ENCODE measurements at places on chromosomes 3 and 15. TPM values are rescaled to one million over a fixed set of nuclear protein-coding genes. Genes with fewer than 3 reads are reported as not detected.

DNA sequence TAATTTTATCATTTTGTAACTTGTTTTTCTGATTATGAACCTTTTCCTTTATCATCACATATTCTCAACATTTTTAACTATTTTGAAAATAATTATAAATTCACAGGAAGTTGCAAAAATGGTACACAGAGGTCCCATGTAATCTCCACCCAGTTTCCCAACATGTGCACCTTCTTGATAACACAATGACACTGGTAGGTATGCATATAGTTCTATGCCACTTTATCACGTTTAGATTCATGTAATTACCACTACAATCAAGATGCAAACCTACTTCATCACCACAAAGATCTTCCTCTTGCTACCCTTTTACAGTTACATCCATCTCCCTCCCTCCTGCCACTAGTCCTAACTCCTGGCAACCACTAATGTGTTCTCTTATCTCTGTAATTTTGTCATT lies 413.9 kb downstream of the SHQ1 start:
- H3K4me1 ChIP-seq: no peaks in the 10 kb centered on the region
- no peaks in the 10 kb centered on the region for H3K27me3 ChIP-seq

- H3K36me3 ChIP-seq: no peaks in the 10 kb centered on the region
- no peak overlapping the region for H3K27ac ChIP-seq
- no peak for DNase-seq
- H3K27me3 ChIP-seq: no peaks in the 10 kb centered on the region
- no peaks in the 10 kb centered on the region for H3K4me1 ChIP-seq
These were observed 66.3 kb upstream of the RASGRF1 start for GRCh38 chr15:79156704-79157375.

GRCh38 chr15:67259379-67259778 lies 4.8 kb downstream of the IQCH start:
- H3K4me3 ChIP-seq: no peak overlapping the region
- no peaks in the 10 kb centered on the region for H3K27me3 ChIP-seq
- DNase-seq: no peak
- H3K36me3 ChIP-seq: no peaks in the 10 kb centered on the region
- peaks cover 4% of the 10 kb centered on the region for H3K4me1 ChIP-seq
- no peak overlapping the region for H3K27ac ChIP-seq

GRCh38 chr3:189053322-189053721 lies 118.4 kb upstream of the TPRG1 start:
- no peaks in the 10 kb centered on the region for H3K27me3 ChIP-seq
- no peaks in the 10 kb centered on the region for H3K36me3 ChIP-seq
- H3K4me1 ChIP-seq: peaks cover 4% of the 10 kb centered on the region
- H3K4me3 ChIP-seq: no peak overlapping the region

GRCh38 chr15:76139368-76140073 lies 79.7 kb downstream of the TMEM266 start:
- peak; percentile 79 for DNase-seq
- H3K4me1 ChIP-seq: no peaks in the 10 kb centered on the region
- no peak overlapping the region for H3K27ac ChIP-seq
- no peaks in the 10 kb centered on the region for H3K27me3 ChIP-seq
- H3K36me3 ChIP-seq: no peaks in the 10 kb centered on the region

DNA sequence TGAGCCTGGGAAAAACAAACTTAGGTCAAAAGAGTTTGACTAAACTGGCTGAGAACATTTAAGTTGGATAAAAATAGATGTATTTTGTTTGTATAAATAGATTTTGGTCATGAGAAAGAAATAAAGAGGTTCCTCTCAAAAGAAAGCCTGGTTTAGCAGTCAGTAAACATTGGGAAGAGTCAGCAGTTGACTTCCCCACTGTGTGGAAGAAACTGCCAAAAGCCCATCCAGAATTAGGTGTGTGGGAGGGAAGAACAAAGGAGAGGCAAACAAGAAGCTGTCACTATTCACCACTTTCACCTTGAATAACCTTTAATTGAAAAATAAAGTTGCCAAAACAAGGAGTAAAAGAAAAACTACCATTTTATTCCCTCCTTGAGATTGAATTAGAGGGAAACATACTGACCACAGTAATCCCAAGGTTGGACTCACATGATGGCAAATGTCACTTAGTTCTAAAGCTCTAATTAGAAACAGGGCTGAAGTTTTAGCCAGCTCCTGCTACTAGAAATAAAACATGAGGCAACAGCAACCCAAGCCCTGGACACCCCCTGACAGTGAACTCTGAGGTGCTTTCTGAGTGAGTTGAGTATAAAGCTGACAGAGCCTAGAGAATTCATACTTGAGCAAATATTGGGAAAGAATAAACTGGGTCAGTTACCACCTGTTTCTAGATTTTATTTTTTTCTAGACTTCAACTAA lies 139.3 kb downstream of the SERPINI1 start:
- no peaks in the 10 kb centered on the region for H3K4me1 ChIP-seq
- DNase-seq: no peak
- H3K4me3 ChIP-seq: no peak overlapping the region
- H3K36me3 ChIP-seq: no peaks in the 10 kb centered on the region
- no peaks in the 10 kb centered on the region for H3K27me3 ChIP-seq

DNA sequence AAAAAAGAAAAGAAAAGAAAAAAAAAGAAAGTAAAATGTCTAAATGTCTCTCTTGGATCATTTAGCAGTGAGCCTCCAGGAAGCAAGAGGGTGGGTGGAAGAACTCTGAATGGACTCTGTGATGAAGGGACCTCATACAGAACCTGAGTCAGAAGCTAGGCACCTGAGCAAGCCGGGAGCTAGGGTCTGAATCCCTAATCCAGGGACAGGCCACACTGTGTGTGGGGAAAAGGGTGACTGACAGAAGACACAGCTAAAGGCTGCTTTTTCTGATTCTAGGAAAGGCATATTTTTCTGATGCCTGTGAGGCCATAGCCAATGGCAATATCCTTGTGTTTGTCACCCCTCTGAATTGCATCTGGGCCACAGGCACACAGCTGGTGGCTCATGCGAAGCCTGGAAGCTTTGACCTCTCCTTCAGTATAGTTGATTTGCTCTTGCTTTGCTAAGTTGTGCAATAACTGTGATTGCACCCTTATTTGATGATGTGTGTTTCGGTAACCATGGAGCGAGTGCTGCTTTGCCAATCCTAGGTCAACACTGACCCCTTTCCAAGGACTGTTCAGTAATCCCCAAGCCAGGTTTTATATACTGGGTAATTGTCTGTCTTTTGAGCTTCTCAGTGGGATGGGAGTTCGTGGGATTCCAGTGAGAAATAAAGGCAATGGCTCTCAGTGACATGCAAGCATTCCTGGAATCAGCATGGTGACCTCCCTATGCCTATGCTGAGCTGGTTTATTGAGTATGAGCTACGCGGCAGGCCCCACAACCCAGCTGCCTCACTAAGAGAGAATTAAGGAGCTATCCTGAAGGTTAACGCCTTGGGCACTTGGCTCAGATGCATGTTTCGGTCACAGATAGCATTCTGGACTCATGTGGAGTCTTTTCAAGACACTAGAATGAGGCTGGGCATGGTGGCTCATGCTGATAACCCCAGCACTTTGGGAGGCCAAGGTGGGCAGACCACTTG lies 49.0 kb upstream of the OSBPL11 start:
- no peaks in the 10 kb centered on the region for H3K4me1 ChIP-seq
- H3K27ac ChIP-seq: no peak overlapping the region
- H3K27me3 ChIP-seq: no peaks in the 10 kb centered on the region
- H3K4me3 ChIP-seq: no peak overlapping the region

DNA sequence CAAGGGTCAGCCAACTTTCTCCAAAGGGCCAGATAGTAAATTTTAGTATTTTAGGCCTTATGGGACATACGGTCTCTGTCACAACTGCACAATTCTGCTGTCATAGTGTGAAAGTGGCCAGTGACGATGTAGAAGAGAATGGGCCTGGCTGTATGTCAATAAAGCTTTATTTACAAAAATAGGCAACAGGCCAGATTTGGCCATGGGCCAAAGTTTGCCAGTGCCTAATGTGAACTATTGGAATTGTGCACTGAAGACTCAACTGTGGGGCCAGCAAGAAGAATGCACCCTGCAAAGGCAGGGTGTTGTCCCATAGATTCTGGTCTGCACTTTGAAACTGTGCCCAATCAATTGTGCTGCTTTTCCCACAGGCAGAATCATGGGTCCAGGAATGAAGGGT lies 69.4 kb upstream of the PRR23E start:
- no peak overlapping the region for H3K27ac ChIP-seq
- no peak overlapping the region for H3K4me3 ChIP-seq
- H3K4me1 ChIP-seq: no peaks in the 10 kb centered on the region
- H3K36me3 ChIP-seq: no peaks in the 10 kb centered on the region

DNA sequence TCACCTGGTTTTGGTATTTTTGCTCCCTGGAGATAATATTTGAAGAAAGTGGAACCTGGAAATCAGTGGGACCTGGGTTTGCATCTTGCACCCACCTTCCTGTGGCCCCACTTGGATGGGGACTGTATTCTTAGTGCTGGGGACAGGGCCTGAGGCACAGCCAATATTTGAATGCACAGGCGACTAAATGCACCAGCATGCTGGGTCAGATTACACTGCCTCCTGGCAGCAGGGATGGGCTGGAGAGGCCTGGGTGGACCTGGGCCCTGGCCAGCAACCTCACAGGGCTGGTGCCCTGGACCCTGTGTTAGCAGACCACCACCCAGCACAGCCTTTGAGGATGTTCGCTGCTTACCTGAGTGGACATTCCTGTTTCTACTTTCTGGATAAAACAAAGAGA lies 10.5 kb downstream of the ITIH4 start:
- DNase-seq: no peak
- H3K4me1 ChIP-seq: no peaks in the 10 kb centered on the region
- H3K4me3 ChIP-seq: no peak overlapping the region
- peaks cover 7% of the 10 kb centered on the region for H3K36me3 ChIP-seq
- H3K27me3 ChIP-seq: no peaks in the 10 kb centered on the region

DNA sequence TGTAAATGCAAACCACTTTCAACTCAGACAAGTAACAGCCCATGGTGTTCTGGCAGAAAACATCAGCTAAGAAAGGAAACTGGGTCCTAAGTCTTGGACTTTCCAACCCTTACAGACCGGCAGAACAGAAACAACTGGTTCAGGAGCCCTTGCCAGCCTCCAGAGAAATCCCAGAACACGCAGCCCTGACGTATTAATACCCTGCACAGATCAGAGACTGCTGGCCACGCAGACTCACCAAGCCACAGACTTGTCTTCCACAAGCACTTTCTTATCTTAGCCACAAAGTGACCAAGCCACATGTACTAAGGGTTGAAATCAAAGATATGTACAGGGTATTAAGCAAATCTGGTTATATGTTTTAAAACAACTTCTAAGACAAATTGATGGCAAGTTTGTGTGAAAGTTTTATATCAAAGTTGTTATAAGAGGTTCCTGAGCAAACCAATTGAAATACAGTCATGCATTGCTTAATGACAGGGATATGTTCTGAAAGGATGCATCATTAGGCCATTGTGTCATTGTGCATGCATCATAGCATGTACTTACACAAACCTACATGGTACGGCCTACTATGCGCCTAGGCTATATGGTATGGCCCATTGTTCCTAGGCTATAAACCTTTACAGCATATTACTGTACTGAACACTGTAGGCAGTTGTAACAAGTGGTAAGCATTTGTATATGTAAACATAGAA lies 36.8 kb downstream of the BTD start:
- no peak overlapping the region for H3K27ac ChIP-seq
- H3K4me3 ChIP-seq: no peak overlapping the region
- peaks cover 27% of the 10 kb centered on the region for H3K4me1 ChIP-seq

DNA sequence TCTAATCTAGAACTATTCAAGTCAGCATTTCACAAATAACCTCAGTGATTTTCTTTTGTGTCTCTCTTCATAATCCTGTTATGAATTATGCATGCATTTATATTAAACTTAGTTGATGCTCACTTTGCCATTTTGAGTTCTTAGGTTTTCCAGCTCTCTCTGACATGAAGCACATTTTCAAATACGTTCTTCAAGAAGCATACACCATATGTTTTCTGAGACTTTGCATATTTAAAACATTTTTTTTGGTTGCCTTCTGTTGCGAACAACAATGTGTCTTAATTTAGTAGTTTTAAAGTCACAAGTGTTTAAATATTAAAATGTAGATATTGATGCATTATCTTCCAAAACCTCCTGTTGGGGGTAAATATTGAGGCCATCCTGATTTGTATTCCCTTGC lies 37.5 kb downstream of the SH3GL3 start:
- DNase-seq: no peak
- no peaks in the 10 kb centered on the region for H3K4me1 ChIP-seq
- no peaks in the 10 kb centered on the region for H3K36me3 ChIP-seq
- no peak overlapping the region for H3K27ac ChIP-seq
- H3K4me3 ChIP-seq: no peak overlapping the region

DNA sequence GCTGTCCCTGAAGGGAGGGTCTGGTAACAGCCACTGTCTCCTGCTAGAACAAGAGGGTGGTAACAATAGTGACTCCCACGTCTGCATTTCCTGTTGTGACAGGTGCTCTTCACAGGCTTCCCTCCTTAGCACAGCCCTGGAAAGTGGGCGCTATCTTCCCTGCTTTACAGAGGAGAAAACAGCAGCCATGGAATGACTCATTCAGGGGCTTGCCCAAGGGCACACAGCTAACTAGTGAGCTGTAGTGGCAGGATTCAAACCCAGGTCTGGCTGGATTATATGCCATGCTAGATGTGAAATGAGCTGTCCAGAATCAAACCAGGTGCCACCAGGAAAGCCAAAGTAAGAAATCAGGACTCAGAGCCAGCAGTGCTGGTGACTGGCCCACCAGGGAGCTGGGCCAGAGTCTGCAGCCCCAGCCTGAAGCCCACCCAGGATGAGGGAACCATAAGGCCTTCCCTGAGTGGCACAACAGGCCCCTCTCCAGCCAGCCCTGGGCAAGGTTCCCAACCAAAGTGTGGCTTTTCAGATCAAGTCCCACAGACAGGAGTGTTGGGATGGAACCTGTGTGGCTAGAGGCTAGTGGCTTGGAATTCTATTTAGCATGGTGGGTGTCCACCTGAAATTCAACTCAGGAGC lies 102.4 kb downstream of the ETFA start:
- DNase-seq: no peak
- no peak overlapping the region for H3K27ac ChIP-seq
- no peaks in the 10 kb centered on the region for H3K27me3 ChIP-seq
- no peaks in the 10 kb centered on the region for H3K4me1 ChIP-seq

GRCh38 chr3:179308001-179308400 lies 14.8 kb upstream of the ZNF639 start:
- no peak overlapping the region for H3K4me3 ChIP-seq
- no peak overlapping the region for H3K27ac ChIP-seq
- no peak for DNase-seq
- H3K27me3 ChIP-seq: no peaks in the 10 kb centered on the region
- no peaks in the 10 kb centered on the region for H3K4me1 ChIP-seq
- H3K36me3 ChIP-seq: no peaks in the 10 kb centered on the region

GRCh38 chr3:134486577-134487041 lies 752 bp downstream of the CEP63 start:
- peak overlapping the region; percentile 95 for H3K27ac ChIP-seq
- no peaks in the 10 kb centered on the region for H3K27me3 ChIP-seq
- H3K36me3 ChIP-seq: peaks cover 12% of the 10 kb centered on the region
- H3K4me3 ChIP-seq: peak overlapping the region; percentile 86
- DNase-seq: peak; percentile 67
- H3K4me1 ChIP-seq: peaks cover 23% of the 10 kb centered on the region

PLA1A gene
- total RNA-seq: 0.20 TPM

REC114 gene
- not detected for total RNA-seq

PLCH1 gene
- 0.05 TPM for total RNA-seq

DUOX1 gene
- total RNA-seq: not detected

GATM gene
- total RNA-seq: 2.1 TPM

KAT2B gene
- 146 TPM for total RNA-seq

GALNT15 gene
- not detected for total RNA-seq

THBS1 gene
- total RNA-seq: 38.3 TPM

NEK10 gene
- 0.80 TPM for total RNA-seq

FSIP1 gene
- total RNA-seq: 2.3 TPM

All from natural killer cell (primary cell).